Inflammatory macrophage treated with lipopolysaccharide for 1 hour (primary cell): ENCODE measurements at places on chromosomes 2 and 18.

DNA sequence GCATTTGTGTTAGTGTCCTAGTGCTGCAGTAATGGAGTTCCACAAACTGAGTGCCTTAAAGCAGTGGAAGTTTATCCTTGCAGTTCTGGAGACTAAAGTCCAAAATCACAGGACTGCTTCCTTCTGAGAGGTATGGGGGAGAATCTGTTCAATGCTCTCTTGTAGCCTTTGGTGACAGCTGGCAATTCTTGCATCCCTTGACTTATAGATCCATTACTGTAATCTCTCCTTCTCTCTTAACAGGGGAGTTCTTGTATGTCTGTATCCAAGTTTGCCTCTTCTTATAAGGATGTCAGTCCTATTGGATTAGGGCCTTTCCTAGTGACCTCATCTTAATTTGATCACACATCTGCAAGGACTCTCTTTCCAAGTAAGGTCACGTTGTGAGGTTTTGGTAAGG lies 69.9 kb downstream of the XRCC5 start:
- DNase-seq: no peak

DNA sequence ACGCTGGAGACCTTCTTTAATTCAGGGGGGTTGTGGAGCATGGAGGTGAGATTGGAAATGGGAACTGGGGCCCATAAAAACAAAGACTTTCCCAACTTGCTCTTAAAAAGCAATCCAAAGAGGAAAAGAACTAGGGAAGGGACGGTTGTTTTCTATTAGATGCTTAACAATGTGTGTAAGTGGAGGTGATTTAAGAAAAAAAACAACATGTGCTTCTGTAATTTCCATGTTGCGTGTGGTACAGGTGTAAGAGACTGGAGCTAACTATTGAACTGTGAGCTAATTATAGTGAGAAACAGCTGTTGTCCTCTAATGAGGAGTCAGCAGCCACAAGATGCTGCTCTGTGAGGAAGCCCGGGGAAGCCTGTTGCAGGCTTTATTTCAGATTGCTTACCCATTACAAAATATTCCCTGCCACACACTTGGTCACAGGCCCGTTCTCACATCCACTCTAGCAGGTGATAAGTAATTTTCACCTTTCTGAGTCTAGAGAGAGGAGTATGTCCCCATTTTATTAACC lies 280.6 kb upstream of the PARD3B start:
- no peak for DNase-seq

GRCh38 chr2:107530046-107530445 lies 296.6 kb upstream of the RGPD4 start:
- no peak for DNase-seq

GRCh38 chr2:188984065-188984491 lies 9.9 kb downstream of the COL3A1 start:
- no peak for DNase-seq

- peak; percentile 86 for DNase-seq
Measured at GRCh38 chr2:40332191-40332826, 119.6 kb downstream of the SLC8A1 start.

DNA sequence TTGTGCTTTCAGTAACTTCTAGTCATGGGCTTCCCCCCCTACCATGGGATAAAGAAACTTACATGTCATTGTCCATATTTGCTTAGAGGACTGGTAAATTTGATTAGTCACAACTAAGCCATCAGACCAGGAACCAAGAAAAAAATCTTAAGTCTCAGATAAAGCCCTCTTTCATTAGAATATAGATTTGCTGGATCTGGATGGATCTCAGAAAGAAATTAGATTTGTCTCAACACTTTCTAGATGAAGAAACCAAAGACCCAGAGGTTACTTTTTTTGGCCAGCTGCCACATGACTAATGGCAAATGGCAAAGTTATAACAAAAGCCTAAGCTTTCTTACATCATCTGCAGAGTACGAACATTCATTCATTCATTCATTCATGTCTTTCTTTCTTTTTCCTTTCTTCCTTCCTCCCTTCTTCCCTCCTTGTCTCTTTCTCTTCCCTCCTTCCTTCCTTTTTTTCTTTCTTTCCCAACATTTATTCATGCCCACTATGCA lies 60.2 kb downstream of the CDCA7 start:
- DNase-seq: no peak

GRCh38 chr2:168427451-168427850 lies 28.6 kb upstream of the CERS6 start:
- DNase-seq: no peak

- DNase-seq: no peak
Measured at GRCh38 chr2:8496617-8497016, 185.2 kb upstream of the ID2 start.

DNA sequence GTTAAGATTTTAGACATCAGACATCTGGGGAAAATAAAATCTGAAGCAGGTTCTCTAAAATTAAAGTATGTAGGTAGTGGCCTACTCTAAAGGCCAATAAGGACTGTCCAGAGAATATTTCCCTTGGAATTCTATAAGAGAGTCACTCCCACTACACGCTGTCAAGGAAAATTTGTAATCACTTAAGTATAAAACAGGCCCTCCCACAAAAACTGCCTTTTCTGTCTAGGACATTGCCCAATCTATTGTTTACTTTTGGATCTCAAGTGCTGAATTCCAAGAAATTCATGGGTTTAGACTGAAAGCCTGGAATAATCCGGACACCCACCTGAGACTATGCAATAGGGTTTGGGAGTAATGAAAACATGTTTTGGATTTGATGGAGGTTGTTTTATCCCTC lies 1.7 kb upstream of the SRBD1 start:
- no peak for DNase-seq

GRCh38 chr18:27298214-27298804 lies 113.2 kb upstream of the CHST9 start:
- DNase-seq: no peak

DNA sequence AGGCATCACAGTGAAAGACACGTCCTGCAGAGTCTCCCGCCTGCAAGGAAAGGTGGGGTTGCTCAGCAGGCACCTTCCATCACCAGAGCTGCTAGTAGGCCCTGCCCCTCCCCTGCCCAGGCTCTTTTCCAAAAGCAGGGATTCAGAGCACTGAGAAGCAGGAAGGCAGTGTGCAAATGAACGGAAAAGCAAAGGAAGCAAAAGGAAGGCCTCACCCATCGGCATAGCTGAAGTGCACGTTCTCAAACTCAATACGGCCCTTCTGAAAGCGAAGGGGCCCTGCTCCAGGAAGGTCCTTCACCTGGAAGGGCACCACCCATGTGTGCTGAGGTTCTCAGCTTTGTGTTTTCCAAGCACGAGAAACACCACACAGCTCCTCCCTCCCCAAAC lies 5.7 kb downstream of the ABCB6 start:
- no peak for DNase-seq

GRCh38 chr2:18365342-18365741 lies 195.1 kb downstream of the RDH14 start:
- no peak for DNase-seq

DNA sequence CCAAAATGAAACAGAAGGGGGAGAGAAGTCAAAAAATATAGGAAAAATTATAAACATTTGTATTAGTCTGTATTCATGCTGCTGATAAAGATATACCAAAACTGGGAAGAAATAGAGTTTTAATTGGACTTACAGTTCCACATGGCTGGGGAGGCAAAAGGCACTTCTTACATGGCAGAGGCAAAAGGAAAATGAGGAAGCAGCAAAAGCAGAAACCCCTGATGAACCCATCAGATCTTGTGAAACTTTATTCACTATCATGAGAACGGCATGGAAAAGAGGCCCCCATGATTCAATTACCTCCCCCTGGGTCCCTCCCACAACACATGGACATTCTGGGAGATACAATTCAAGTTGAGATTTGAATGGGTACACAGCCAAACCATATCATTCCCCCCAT lies 79.1 kb downstream of the ZRANB3 start:
- DNase-seq: peak; percentile 3

DNA sequence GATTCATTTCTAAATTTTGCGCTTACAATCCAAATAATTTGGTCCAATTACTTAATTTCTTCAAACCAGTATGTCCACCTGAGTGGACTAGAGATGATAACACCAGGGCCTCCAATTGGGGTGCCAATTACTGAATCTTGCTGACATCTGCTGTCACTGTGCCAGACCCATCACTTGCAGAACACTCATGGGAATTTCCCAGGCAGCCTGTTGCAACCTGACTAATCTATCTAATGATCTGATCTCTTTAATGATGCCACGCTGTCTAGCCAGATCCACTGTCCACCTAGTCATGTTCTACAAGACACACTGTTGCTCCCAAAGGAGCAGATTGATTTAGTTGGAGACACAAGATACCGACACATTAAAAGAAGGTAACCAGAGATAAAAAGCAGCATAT lies 11.8 kb upstream of the LRP1B start:
- no peak for DNase-seq

GRCh38 chr2:34316788-34317187 lies 717.7 kb upstream of the FAM98A start:
- no peak for DNase-seq

DNA sequence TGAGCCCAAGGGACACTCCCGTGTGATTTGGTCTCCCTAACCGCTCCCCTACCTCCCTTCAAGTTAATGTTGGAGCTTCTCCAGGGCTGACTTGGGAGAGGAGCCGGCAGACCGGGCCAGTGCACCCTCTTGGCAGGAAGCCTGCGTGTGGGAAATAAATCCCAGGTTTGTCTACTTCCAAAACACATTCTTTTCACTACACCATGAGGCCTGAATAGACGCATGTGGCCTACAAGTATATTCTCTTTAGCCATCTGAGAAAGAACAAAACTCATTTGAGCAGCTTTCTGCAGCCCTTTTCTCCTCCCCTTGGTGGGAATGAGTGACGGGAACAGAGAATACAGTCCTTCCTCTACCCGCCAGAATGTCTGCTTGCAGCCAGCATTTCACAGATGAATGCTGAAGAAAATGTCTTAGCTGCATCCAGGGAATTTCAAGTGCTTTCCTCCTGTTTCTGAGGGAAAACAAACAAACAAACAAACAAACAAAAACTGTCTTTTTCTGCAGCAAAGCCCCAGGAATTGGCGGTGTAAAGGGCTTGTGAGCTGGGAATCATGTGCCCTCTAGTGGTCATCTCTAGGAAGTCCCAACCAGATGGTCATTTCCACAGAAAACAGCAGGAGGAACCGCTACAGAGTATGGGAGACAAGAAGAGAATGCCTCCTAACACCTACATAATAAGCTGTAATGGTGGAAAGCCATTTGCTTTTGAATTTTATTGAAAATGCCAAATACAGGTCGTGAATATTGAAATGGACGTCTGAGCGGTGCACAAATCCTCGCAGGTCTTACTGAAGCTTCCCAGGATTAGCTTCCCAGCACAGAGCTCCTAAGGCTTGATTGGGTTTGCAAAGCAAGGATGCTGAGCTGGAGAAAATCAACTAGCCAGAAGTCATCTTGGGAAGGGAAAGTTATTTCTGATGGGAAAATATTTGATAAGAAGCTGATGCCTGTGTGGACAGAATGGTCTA lies 41.2 kb upstream of the DAPL1 start:
- DNase-seq: peak; percentile 59

DNA sequence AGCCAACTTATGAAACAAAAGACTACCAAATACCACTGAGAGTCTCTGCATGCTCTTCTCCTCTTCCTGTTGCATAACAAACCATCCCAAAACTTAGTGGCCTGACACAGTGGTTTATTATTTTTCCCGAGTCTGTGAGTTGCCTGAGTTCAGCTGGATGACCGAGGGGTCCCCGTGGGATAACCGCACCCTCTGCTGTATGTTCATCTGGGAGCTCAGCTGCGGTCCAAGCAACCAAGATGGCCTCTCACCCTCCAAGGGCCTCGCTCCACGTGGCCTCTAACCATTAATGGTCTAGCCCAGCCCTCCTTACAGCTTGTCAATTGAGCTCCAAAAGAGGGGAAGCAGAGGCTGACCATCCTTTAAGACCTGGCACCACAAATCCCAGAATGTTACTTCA lies 17.1 kb downstream of the ITM2C start:
- DNase-seq: no peak

DNA sequence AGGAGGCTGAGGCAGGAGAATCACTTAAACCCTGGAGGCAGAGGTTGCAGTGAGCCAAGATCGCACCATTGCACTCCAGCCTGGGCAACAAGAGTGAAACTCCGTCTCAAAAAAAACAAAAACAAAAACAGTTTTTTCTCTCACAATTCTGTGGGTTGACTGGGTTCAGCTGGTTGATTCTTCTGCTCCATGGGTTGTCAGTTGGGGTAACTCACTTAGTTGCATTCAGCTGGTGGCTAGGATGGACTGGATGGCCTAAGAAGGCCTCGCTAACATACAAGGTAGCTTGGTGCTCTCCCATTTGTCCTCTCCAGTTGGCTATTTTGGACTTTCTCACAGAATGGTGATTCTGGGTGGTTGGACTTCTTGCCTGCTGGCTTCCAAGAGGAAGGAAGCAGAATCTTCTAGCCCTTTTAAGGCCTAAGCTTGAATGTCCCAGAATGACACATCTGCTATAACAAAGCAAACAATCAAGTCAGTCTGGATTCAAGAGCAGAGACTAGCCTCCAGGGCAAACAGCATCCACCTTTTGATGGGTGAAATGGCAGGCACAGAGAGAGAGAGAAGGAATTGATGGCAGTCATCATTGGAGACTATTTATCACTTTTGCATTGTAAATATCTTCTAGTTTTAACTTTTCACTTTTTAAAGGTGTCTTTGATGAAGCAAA lies 17.9 kb downstream of the LAMA3 start:
- no peak for DNase-seq

DNA sequence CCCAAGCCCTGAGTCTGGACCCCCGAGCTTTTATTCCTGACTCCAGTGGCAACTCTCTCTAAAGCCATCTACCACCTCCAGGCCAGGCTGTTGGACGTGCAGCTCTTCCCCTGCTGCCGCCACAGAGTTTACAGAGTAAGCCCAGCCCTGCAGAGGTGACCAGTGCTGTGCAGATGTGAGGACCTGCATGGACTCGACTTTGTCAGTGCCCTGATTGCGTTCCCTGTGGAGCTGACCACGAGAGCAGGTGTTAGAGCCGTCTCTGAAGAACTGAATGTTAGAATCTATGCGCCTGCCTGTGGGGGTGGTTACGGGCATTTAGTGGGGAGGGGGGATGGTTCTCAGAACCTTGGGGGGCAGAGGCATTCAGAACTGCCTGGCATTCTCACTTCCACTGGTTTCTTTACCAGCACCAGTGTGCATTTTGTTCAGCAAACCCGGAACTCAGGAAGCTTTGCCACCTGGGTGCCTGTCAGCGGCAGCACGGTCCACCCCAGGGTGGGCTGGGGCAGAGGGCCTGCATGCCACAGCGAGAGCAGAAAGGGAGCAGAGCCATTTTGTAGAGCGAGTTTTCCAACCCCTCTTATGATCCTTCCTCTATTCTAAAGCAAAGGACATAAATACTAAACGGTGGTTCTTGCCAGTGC lies 137.9 kb downstream of the KLHL29 start:
- no peak for DNase-seq

GRCh38 chr2:175003875-175004729 lies 1.1 kb downstream of the CHN1 start:
- DNase-seq: no peak
